HuH-7 (cell line): ENCODE measurements at places on chromosomes 4 and X.
A peak's percentile ranks its signal among the peaks of the same experiment; 100 is the strongest.

- DNase-seq = no peak
These were observed 567.4 kb upstream of the CPEB2 start for GRCh38 chr4:14434916-14435315.

- DNase-seq = no peak
These were observed 193.1 kb downstream of the SLIT2 start for GRCh38 chr4:20444599-20445337.

GRCh38 chr4:98517218-98518021, 141.0 kb downstream of the TSPAN5 start:
- DNase-seq = no peak

- DNase-seq = no peak
These were observed 34.5 kb upstream of the CDKN2AIP start for GRCh38 chr4:183409934-183410333.

DNA sequence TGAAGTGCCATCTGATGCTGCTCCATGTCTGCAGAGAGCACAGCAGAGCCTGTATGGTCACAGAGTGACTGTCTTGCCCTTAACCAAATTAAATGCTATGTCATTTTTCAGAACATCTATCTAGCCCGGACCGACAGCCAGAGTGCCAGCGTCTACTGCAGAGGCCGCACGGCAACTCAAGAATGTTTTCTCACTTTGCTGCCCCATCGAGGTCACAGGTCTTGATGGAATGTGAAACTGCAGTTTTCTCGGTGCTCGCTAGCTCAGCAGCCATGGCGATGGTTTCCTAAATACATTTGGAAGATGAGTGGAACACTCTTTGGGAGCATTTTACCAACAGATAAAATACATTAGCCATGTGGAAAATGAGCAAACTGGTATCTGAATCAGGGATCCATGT, 125.7 kb downstream of the ENPP6 start:
- no peak for DNase-seq

- no peak for DNase-seq
These were observed 56.4 kb downstream of the IRF2 start for GRCh38 chr4:184417802-184418511.

- peak; percentile 2 for DNase-seq
These were observed 80.3 kb downstream of the GPC4 start for GRCh38 chrX:133335027-133335426.

GRCh38 chr4:15902746-15903145, 35.8 kb downstream of the FGFBP1 start:
- no peak for DNase-seq

GRCh38 chrX:72130156-72130761, 1.5 kb downstream of the RTL5 start:
- DNase-seq = no peak

- DNase-seq = no peak
These were observed 36.9 kb upstream of the PRSS12 start for GRCh38 chr4:118389721-118390120.

DNA sequence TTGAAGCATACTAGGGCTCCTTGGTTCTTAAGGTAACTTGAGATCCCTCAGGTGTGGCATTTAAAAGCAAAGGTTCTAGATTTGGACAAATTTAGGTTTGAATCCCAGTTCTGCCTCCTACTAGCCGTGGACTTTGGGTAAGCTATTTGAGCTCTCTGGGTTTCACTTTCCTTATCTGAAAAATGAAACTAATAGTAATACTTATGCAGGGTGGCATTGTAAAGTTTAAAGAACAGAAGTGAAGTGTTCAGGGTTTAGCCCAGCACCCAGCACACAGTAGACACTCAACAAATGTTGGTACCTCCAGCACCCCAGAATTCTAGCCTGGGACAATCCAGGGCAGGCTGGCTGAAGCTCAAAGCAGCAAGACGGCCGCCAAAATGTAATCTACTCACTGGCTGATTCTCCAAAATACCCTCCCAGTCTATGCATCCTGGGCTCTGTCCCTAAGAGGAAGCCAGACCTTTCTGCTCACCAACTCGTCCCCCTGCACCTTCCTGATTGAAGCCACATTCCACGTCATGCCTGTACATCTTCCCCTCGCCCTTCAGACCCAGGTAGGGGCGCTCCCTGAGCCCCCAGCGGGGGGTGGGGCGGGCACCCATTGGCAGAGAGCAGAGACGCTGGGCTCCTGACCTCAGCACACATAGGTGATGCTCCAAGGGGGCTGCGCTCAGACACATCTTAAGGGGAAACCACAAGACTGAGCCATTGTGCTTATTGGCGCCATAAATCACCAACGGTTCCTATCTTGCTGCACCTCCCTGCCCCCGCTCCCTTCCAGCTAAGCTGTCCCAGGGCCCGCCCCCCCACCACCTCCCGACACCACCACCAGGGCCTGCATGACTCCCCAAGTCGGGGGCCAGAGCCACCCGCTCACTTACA, 160.6 kb downstream of the BCOR start:
- DNase-seq = no peak

DNA sequence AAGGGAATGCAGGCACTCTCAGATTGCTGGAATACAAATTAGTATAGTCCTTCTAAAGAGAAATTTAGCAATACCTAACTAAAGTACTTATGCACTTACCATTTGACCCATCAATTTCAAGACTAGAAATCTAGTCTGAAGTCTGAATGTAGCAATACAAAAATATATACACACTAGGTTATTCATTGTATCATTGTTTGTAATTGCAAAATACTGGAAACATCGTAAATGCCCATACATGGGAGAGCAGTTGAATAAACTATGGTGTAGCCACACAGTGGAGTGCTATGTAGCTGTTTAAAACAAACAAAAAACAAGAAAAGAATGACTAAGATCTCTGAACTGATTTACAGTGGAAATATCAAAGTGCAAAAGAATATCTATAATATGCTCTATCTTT, 346.4 kb downstream of the ZNF674 start:
- no peak for DNase-seq

DNA sequence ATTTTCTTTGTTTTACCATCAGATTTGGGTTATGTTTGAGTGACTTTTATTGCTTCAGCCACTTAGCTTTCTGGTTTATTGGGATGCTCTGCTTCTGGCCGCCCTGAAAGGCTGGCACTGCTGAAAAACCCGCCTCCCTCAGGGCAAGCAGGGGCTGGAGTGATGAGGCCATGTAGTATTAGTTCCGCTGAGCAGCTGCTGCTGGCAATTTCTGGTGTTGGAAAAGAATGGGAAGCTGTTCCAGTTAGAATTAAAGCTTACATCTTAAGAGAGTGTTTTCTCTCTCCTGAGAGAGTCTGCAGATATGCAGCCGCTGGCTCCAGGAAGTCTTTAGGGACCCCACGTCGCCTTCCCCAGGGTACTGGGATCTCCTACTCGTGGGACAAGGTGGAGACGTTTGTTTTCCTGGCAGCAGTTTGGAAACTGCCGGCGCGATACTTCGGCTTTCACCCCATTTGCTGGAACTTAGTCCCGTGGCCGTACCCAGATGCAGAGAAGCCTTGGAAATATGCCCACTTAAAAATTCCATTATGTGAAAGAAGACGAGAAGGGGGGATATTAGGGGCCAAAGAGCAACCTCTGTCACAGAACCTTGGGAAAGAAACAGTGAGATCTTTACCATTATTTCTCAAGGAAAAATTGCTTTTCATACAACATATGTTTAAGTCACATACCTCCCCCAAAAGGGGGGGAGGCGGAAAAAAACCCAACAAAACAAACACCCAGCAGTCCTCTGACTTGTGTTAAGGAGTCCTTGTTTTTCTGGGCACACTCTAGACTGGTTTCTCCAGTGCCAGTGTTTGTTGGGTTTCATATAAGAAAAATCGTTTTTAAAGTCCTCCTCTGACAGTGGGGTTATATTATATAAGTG, 72.6 kb downstream of the TMEM131L start:
- no peak for DNase-seq

- DNase-seq = no peak
These were observed 40.1 kb downstream of the TET2 start for GRCh38 chr4:105186701-105187161.

DNA sequence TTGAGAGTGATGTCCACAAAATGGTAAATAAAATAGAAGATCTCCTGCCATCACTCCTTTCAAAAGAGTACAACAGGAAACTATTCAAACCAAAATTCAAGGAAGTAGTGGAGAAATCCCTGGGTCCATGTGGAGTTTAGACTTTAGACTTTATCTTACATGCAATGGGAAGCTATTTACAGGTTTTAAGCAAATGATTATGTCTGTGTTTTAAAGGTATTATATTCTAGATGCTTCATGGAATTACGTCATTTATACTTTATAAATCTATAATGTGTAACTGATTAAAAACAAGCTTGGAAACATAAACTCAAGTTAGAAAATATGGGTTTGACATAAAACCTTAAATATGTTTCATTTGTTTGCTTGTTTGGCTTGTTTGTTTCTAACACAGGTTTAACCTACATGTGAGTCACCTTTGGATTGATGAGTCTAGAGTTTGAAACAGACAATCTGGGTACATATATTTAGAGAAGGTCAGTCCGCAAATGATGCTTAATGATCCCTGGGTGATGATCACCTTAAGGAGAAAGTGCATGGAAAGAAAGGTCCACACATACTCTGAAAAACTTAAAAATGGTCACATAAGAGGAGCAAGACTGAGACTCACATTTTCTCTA, 519.6 kb upstream of the AGA start:
- no peak for DNase-seq

DNA sequence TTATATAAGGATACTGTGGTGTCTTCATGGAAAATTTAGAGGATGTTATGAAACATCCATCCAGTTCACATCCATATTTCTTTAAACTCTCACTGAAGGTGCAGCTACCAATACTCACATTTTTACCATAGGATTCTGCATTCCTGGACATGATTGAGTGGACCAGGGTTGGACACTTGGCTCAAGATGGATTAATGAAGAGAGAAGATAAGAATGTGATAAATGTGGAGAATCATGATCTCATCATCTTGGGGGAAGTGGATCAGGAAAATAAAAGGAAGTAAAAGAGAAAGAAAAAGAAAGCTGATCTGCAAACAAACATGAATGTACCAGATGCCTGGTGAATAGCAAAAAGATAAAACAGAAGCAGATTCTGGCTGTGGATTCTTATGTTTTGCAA, 175.4 kb downstream of the NPFFR2 start:
- DNase-seq = no peak

GRCh38 chr4:117814277-117815246, 219.7 kb upstream of the NDST3 start:
- DNase-seq = no peak

DNA sequence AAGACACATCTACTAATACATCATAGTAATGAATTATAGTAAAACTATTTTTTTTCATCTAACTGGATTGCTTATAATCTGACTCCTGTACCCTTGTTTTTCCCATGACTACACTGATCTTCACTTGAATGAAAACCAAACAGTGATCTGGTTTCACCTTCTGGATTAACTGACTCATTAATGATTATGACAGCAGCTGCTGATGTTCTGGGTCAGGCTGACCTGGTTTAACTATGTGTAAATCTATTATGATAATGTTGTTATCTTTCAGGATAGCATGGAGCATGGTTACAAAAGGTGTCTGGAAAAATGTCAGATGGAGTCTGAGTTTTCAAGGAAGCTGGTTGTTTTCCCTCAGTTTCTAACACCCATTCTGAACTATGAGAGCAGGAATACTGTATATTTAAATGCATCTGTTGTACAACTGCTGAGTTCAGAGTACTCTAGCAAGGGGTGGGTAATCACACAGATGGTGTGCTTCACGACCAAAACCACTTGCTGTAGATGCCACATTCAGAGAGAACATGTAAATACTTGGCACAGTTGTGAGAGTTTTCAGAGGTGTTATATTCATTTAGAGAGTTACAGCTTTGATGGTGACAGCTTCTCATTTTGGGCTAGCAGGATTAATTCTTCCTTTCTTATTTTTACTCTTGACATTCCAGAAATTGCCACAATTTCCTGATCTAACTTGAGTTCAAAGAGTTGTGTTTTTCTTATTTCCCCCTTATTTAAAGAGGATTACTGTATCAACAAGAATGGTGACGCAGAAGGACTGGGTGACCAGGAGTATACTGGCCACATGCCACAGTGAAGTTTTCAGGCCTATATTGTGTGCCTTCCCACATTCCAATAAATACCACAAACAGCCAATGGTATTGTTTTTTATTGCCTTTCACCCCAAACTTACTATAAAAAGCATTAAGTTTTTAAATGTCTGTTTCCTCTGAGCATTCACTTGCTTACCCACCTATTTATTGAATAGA, 249.7 kb upstream of the TET2 start:
- no peak for DNase-seq

DNA sequence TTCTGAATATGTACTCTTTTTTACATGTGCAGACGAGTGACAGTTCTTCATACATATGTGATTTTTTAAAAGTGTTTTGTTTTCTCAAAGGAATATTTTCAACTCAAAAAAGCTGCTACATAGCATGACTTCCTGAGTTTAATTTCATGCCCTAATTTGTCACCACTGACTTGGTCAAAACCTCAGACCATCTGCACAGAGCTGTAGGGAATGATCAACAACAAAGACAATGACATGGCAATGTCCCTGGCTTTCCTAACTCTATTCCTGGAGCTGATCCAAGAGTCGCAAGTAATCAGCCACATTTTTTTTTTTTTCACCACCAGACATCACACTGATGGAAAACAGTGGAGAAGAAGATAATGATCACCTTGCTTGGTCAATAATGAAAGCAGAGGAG, 97.7 kb downstream of the TMA16 start:
- no peak for DNase-seq

DNA sequence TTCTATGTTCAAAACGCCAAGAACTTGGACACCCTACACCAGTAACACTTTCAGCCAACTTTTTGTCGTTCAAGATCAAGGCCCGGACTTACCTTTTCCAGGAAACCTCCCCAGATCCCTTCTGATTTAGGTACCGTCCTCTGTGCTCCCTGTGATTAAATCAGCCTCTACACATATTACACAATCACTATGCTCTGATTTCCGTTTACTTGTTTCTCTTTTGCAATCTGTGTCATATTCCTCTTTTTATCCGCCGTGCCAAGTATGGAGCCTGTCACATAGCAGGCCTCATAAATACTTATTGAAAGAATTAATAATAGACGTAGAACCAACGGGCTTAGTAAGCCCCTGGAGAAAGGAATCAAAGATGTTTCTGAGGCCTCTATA, 722 bp upstream of the TMEM33 start:
- DNase-seq = no peak

- DNase-seq = no peak
These were observed 125.3 kb upstream of the FAM9C start for GRCh38 chrX:13169684-13170083.

GRCh38 chr4:185932491-185932890, 120.5 kb upstream of the SORBS2 start:
- no peak for DNase-seq

DNA sequence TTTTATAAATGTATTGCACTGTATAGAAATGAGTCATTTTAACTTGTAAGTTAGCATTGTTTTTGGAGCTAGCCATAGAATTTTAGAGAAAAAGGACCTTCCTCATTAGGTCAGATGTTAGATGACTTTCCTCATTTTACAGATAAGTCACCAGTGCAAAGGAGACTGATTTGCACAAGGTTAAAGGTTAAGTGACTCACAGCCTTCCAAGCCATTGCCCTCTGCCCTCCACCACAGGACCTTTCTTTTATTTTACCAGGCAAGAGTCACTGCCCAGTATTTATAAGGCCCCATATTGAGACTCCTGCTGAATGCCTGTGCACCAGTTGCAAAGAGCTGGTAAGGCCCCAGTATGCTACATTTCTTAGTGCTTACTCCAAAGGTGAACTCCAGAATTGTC, 4.2 kb upstream of the ABCG2 start:
- DNase-seq = no peak

- DNase-seq = no peak
These were observed 7.7 kb downstream of the GAK start for GRCh38 chr4:924107-925096.
